ENCODE measurements at places on chromosomes 6 and 20.

GRCh38 chr6:78916411-78916810 is 49.1 kb downstream of the IRAK1BP1 start:
- DNase-seq, result no peak

GRCh38 chr6:41639809-41640371 is 1.6 kb downstream of the MDFI start:
- DNase-seq, result no peak

DNA sequence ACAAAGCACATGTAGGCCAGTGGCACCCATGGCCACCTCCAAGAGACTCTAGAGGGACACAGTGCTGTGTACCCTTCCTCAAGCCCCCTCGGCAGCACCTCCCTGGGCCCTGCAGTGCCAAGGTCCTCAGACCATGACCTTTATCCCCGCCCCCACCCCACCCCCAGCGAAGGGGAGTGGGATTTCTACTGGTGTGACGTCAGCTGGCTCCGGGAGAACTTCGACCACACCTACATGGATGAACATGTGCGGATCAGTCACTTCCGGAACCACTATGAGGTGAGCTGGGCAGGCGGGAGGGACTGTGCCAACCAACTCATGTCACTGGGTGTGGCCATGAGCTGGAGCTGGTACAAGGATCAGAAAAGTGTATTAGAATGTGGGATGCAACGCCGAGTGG is 38.0 kb downstream of the TTLL9 start:
- no peak for DNase-seq

DNA sequence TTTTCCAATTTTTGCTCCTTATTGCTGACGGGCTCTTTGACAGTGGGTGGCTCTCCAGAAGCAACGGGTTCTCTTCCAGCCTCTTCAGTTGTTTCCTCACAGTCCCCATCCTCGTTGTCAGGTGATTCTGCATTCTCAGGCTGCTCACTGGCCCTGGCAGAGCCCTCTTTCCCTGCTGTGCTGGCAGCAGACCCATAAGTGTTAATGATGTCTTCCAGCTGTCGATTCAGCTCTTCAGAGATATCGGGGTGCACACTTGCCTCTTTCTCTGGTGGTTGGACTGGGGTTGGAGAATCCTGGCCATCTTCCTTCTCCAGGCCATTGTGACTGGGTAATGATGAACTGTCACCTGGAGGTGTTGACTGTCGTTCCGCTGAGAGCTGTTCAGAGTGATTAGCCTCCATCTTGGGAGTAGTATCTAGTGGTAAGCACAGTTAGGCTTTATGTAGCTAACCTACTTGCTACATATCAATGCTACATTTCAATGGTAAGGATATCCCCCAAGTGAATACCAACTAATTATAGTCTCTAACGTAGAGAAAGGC is 3.2 kb downstream of the TXLNB start:
- DNase-seq, result no peak

- peak; percentile 62 for DNase-seq
Observed at GRCh38 chr20:2771631-2772080, 28.8 kb downstream of the CPXM1 start.

- no peak for DNase-seq
Observed at GRCh38 chr20:39716796-39717341, 754.7 kb downstream of the DHX35 start.

DNA sequence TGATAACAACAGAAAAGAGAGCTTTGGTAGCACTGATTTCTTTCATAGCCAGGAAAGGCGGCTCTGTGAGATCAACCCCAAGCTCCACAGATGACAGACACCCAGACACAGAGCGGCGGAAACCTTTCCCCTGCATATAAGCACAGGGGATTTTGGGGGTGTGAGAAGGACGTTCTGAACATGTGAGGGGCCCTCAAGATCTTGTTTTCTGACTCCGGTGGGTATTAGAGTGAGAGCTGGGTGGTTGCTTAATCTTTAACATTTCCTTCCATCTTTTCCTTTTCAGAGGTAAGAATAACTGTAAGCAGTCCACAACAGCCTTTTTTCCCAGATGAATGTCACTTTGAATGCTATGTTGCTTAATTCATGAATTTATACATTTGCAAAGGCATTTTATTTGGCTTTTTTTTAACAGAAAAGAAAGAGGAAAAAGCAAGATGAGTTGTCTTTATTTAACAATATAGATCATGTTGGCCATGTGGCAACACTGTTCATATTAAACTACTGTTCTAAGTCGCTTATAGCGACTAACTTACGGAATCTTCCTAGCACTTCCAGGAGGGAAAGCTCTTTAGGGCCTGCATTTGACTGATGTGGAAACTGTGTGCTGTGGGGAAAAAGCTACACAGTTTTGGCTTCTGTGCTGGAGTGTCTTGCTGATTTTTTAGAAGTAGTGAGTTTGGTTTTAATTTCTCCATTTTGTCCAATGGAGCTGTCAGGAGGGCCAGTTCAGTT is 80.5 kb upstream of the NAA20 start:
- DNase-seq, result no peak

DNA sequence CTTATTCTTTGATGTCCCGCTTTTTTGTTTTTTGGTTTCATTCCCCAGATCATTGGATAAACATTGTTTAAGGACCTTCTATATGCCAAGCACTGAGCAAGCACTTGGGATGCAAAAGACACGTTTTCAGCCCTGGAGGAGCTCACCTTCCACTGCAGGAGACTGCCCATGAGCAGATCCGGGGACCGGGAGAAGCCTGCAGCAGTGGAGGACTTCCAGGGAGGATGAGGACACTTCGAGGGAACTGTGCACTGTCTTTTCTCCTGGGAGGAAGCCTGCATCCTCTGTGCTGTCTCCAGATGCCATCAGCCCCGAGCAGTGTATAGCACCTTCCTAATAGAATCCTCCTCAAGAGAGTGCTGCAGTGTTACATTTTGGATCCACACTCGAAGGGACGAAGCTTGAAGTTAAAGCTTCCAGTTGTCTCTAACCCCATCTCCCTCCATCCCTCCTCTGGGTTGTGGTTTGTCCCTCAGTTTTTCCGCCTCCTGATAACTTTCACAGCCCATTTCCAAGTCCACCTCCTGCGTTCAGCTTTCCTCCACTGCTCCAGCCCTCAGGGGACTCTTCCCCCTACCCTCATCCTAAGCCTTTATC is 5.8 kb upstream of the KCNG1 start:
- DNase-seq, result no peak

GRCh38 chr6:155404937-155405336 is 50.7 kb downstream of the NOX3 start:
- no peak for DNase-seq

- no peak for DNase-seq
Observed at GRCh38 chr6:42086046-42087035, 36.0 kb downstream of the TAF8 start.

GRCh38 chr6:12000174-12000573 is 11.9 kb upstream of the HIVEP1 start:
- DNase-seq, result no peak

- no peak for DNase-seq
Observed at GRCh38 chr20:5745416-5746030, 4.7 kb upstream of the SHLD1 start.

DNA sequence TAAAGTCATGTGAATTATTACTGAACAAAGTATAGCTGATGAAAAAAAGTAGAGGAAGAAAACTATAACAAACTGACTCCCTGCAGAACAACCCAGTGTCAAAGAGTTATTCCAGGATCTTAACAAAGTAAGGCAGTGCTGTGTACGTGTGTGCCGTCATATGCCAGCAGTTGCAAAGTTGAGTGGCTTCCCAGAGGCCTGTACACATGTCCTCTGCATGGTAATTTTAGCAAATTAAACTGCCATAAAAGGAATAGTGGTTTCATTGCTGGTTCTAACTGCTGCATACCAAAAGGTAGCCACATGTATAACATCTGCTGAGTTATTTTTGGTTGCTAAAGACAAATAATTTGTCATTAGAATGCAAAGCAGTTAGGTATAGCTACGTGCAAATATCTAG is 44.8 kb downstream of the RIPOR2 start:
- no peak for DNase-seq

DNA sequence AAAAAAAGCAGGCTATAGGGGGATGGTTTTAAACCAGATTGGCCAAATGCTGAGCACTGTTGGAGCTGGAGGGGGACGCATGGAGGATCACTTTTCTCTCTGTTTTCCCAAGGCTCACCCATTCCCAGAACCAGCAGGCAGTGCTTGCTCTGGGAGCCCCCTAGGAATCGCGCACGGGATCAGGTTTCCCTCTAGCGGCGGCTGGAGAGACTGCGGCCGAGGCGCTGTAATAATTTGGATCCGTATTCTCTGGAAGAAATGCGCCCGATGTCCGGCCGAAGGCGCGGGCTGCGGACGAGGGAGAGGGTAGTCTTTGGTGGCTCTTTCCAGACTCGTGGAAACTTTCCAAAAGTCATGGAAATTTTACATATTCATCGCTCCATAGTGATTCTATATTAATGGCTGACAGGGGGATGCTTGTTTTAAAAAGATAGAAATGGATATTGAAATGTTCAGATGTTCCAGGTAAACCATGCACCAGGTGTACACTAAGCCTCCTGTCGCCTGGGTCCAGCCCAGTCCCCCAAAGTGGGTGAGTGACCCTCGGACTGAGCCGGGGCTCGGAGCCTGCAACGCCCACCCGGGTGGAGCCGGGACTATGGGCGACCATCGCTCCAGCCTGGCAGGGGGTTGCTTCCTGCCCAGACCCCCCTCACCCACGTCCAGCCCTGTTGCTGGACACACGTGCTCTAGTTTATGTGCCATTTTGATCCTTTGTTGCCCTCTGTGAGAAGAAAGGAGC is 78.7 kb upstream of the PHACTR3 start:
- peak; percentile 94 for DNase-seq

GRCh38 chr6:138011413-138011812 is 95.8 kb downstream of the PERP start:
- DNase-seq, result no peak

DNA sequence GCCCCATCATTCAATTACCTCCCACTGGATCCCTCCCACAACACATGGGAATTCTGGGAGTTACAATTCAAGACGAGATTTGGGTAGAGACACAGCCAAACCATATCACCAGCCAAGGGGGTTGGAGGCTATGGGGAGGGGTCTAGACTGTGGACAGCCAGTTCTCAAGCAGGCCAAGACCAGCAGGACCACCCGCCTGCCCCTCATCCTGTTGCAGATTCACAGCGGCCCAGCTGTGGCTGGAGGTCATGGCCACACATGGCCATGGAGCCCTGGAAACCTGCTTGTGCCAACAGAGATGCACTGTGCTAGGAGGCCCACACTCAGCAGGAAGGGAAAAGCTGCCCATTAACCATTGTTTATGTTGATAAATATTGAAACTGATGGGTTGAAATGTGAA is 240.5 kb downstream of the TTLL2 start:
- no peak for DNase-seq

GRCh38 chr6:108157234-108157980 is 8.4 kb upstream of the NR2E1 start:
- no peak for DNase-seq

DNA sequence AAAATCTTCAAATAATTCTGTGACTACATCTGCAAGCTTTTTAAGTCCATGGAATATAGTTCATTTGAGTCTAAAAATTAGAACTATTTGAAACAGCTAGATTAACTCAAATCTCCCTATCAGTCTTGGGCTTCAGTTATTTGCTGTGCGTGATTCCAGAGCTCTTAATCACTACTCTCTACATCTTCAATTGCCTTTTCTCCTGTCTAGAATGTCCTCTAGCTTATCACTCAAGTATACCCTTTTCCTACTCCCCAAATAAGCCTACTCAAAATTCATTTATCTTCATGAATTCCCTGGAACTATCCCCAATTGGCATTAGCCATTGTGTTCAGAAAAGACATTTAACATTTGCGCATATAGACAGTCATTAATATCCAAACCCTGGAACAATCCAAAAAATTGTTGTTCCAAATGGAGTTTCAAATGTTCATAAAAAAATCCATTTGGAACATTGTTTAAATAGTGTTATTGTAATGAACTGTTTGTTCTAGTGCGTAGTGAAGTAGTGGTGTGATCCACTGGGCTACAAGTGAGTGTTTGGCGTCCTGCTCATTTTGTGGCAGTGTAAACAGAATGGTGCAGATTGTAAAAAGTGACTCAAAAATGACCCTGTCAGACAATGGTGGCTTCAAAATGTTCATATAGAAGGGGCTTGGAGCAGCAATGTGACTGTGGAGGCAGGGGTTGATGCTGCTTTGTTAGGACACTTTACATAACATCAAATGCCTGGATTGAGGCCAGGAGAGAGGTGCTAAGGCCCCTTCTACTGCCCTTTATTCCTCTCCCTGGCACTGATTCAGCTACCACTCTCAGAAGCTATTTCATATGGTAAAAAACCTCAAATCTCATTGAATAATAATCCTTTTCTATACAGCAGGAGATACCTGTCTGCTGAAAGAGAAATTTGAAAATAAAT is 122.3 kb downstream of the KIF6 start:
- no peak for DNase-seq

- no peak for DNase-seq
Observed at GRCh38 chr6:27161946-27162603, 85.4 kb upstream of the PRSS16 start.

- no peak for DNase-seq
Observed at GRCh38 chr6:40760887-40761286, 173.7 kb upstream of the LRFN2 start.

DNA sequence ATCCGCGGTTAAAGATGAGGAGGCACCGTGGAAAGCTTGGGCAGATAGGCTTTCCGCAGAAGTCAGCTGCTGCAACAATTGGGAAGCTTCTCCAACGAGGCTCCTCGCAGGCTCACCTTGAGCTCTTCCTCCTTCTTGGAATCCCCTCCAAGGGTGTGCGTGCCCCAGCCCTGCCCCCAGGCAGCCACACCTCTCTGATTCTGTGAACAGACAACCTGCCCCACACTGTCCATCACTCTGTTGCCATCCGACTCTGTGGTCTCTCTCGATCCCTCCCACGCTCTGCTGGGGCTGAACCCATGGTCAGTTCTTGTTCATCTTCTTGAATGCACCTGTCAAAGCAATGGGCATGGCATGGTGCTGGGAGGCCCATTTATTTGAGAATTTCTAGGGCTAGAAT is 31.5 kb downstream of the PACSIN1 start:
- DNase-seq, result no peak

DNA sequence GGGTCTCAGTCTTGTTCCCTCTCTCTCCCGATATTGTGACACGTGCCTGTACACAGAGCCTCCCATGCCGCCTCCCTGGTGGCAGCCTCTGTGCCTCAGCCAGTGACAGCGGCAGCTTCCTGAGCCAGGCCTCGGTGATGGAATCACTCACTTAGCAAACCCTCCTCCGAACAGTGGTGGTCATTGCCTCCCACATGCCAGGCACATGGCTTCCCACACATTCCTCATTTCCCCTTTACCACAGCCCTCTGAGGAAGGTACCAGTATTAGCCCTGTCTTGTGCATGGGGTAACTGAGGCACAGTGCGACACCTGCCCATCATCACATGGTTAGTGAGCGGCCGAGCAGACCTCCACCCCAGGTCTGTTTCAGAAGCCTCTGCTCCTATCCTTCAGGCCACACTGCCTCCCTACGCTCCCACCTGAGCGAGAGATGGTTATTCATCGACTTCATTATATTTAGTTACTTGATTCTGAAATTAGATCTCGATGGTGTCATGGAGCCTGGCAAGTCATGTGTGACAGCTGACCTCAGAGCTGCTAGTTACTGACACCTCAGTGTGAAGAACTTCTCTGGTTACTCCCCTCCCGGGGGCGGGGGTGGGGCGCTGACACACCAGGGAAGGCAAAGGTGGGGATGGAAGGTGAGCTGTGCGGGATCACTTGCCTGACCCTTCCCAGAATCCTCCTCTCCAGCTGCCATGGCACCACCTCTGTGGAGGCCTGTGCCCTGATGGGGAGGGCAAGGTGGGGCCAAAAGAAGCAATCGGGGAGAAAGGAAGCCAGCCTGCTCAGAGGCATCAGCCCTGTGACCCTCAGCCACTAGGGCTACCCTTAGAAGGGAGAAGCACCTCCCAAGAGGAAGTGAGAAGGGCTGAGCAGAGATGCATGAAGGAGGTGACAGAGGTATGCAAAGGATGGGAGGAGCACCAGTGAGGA is 17.9 kb downstream of the MDGA1 start:
- DNase-seq, result no peak
